ENCODE measurements at places on chromosomes 4 and X.

DNA sequence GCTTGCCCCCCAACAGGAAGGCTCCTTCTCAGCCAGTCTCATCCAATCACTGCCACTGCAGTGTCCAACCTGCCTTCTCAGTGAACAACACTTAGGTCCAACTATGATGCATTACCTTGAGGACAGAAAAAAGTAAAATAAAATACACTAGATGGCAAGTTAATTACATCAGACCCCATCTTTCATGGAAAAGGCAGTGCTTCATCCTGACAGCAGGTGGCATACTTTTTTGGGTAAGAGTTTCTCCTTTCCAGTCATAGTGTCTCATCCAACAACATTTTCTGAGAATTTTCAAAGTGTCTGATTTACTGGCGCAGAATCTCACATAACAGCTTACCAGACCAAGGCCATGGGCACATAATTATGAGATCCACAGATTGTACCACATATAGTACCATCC, 1742.8 kb downstream of the PCDH7 start:
- DNase-seq = no peak

GRCh38 chrX:46611658-46612362, 38.2 kb downstream of the CHST7 start:
- DNase-seq = no peak

- no peak for DNase-seq
Measured at GRCh38 chr4:2804449-2804972, 11.6 kb downstream of the SH3BP2 start.

DNA sequence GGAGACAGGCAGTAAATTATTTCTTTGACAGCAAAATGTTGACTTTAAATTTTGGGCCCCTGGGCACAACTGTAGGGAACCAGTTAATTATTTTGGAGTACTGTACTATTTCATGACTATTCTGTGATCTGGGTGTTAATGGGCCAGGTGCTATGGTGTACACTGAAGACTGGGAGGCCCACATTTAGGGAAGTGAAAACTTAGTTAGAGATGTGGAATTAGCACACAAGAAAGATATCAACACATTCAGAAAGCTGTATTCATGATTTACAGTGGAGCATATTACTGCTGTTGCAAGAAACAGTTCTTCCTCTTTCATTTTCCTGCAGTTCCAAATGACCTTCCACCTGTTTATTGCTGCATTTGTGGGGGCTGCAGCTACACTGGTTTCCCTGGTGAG, 12.4 kb downstream of the PLP1 start:
- DNase-seq = no peak

DNA sequence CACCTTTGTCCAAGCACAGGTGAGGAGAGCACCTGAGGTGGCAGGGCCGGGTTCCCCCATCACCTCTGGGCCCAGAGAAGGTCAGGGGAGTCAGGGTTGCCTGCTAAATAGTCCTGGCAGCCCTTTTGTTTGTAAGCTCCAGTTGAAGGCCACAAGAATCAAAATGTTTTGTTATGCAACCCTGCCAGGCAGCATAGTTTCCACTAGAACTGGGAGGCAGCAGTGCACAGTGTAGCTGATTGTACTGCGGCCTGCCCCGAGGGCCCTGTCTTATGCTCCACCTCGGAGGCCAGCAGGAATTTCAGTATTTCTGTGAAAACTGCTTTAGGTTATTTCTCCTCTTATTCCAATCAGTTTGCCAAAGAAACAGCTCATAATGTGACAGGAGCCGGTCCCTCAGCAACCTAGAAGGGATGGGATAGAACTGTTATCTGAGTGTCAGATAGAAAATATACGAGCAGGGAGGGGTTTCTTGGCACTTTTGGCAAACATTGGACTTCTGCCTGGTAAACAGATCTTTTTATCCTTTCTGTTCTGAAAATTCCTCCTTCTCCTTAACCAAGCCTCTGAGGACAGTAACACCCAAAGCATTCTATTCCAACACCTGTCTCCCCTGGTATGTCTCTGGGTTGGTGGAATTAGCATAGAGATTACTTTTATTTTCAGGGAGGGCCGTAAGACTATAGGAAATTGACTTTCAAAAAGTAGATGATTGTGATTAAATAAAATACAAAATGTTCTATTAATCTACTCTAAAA, 93.6 kb downstream of the LNX1 start:
- no peak for DNase-seq

DNA sequence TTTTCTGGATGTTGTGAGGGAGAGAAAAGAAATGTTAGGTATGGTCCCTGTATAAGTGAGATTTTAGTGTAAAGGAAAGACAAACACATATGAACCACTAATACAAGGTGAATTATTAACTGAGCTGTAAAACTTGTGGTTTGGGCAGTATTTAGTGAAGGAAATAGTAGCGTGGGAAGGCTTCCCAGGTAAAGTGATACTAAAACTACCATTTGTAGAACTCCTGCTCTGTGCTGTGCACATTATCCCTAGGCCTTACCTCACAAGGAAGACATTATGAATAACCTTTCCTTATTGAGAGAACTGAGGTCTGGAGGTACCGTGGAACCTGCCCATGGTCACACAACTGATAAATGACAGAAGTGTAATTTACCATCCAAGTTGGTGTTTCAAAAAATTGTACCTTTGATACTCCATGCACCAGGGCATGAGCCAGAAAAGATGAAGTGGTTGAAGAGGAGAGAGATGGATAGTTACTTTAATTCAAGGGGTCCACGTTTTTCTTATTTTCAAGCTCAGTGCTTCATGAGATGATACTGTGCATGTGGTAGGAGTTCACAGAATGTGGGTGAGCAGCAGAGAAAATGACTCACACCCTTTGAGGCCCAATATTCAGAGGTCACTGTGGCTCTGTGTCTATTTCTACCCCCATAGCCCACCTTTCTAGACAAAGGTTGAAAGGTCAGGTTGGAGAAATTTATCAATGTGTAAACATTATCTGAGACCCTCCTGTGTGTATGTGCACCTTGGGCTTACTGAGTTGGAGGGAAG, 2.6 kb upstream of the VSIG4 start:
- no peak for DNase-seq

- no peak for DNase-seq
Measured at GRCh38 chr4:73832651-73833237, 3.7 kb upstream of the CXCL6 start.

- no peak for DNase-seq
Measured at GRCh38 chr4:6546681-6547447, 28.1 kb upstream of the MAN2B2 start.

GRCh38 chrX:41526271-41526670, 79.1 kb downstream of the NYX start:
- no peak for DNase-seq

- no peak for DNase-seq
Measured at GRCh38 chr4:3572363-3572762, 40.1 kb upstream of the LRPAP1 start.

DNA sequence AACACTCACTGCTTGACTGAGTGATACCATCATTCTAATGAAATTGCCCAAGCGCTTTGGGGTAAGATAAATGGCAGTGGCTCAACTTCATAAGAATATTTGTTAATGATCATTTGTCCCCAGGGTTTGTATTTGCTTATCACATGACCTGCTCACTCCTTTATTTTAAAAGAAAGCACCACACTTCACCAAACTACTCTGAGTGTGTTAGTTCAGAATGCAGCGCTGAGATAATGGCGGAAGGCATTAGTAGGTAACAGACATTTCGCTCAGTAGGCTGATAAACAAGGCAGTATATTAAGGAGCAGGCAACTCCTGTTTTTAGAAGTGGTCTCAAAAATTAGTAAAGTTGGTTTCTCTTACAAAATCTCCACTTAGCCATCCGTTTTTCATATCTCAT, 1.6 kb downstream of the SNX25 start:
- no peak for DNase-seq

GRCh38 chrX:64437218-64437617, 42.0 kb upstream of the MTMR8 start:
- no peak for DNase-seq

DNA sequence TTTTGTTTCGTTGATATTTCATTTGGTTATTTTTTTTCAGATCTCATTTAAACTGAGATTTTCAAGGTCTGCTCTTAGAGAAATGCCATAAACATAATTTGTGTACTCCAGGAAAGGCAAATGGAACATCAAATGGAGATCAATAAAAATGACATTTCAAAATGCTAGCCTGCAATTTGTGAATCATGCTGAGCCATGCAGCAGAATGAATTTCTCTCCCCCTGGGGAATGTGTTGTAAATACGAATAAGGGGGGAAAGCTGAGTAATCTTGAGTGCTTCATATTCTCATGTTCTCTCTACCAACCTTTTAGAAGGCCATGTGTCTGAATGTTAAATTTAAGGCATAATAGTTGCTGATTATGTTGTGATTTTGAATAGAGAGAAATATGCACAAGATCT, 7.8 kb downstream of the ZCCHC4 start:
- no peak for DNase-seq

DNA sequence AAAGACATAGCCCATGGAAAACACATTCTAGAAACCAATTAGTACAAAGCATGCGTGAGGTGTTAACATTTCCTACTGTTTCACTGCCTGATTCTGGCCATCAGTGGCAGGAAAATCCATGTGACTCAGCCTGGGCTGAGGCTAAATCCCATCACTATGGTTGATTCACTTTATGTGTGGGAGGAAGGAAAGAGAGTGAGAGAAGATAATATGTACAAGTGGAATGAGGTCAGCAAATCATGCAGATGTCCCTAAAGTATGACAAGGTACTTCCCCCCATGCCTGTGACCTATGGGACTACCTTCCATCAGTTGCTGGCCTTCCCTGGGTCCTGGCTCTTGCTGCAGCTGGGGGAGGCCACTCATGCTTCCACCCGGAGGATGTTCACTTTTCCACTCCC, 64.2 kb upstream of the MAP3K15 start:
- DNase-seq = no peak

- no peak for DNase-seq
Measured at GRCh38 chr4:54233697-54234496, 4.8 kb downstream of the PDGFRA start.

DNA sequence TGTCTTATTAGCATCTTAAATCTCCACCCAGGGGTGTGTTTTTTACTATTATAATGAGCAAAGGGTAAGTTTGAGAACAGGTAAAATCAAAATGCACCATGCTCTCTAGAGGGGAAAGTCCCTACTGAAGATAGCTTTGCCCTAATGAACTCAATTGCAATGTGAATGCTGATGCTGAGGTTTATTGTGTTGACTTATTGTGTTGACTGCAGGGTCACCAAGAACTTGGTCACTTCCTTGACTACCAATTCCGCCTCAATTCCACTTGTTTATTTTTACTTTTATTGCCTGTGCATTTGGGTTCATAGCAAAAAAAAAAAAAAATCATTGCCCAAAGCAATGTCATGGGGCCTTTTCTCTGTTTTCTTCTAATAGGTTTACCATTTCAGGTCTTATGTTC, 67.7 kb upstream of the SRD5A3 start:
- no peak for DNase-seq

DNA sequence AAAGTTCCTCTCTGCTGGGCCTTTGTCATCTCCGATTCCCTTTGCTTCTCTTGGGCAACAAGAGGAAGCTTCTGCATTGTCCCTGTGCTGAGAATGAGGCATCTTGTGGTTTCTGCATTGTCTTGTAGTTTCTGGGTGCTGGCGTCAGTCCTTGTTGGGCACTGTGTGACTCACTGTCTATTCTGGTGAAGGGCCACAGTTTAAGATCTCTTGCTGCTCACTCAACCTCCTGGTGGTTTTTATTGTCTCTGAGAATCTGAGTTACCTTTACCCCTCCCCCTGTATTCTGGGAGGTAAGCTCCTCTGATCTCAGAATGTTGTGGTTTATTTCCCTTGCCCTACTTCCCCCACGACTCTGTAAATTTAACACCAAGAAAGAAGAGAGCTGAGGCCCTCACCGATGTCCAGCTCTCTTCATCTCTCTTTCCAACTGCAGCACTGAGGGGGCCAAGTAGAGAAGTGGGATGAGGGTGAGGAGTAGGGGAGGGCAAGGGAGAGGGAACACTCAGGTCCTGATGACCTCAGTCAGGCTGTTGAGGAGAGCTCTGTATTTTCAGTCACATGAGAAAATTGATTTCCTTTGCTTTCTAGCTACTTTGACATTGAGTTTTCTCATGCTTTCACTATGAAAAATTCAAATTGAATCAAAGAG, 441.6 kb upstream of the PITX2 start:
- no peak for DNase-seq

GRCh38 chr4:1039493-1040343, 28.3 kb downstream of the FGFRL1 start:
- no peak for DNase-seq

- DNase-seq = no peak
Measured at GRCh38 chrX:6812087-6812486, 277.2 kb upstream of the VCX3A start.

DNA sequence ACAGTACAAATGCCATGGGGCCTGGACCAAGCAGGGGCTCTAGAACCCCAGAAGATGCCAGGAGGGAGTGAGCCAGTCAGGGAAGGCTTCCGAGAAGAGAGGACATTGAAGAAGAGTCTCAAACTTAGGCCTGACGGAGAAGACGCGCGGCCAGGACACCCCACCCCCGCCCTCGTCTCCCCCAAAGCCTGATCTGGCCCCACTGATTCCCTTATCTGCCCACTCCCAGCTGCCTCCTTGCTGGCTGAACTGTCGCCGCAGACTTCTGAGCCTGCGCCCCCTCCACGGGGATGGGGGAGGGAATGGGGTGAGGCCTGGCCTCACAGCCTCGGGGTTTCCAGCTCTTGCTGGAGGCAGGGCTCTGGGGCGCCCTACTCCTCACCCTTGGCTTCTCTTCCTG, 3.6 kb upstream of the GATA1 start:
- DNase-seq = no peak

GRCh38 chr4:54172156-54172555, 56.9 kb upstream of the PDGFRA start:
- no peak for DNase-seq
